Aorta (tissue), 5 donors: ENCODE measurements at places on chromosomes 3 and 15.

- DNase-seq = no peak
These were observed 146.1 kb downstream of the SUCNR1 start for GRCh38 chr3:152019508-152019907.

DNA sequence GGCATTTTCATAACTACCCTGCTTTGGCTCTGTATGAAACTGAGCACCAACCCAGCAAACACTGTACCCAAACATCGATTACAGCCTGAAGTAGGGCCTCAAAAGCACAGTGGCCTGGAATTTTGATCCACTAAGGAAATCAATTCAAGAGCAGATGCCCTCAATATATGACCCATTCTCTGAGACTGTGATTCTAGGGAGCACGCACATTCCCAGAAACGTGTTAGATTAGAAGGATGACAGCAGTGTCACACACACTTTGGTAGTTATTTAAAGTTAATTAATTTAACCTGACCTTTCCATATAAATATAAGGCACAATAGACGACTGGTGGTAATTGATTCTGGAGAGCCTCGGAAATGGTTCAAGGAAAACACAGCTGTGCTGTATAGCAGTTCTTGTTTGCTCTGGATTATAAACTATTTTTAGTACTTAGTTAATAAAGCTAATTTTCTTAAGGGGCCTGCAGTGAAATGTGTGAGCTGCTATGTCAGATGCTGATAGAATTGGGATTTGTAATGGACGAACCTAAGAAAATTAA lies 126.3 kb upstream of the ZNF385D start:
- no peak for DNase-seq

GRCh38 chr3:158451405-158452055 lies 119.5 kb upstream of the MLF1 start:
- no peak for DNase-seq

DNA sequence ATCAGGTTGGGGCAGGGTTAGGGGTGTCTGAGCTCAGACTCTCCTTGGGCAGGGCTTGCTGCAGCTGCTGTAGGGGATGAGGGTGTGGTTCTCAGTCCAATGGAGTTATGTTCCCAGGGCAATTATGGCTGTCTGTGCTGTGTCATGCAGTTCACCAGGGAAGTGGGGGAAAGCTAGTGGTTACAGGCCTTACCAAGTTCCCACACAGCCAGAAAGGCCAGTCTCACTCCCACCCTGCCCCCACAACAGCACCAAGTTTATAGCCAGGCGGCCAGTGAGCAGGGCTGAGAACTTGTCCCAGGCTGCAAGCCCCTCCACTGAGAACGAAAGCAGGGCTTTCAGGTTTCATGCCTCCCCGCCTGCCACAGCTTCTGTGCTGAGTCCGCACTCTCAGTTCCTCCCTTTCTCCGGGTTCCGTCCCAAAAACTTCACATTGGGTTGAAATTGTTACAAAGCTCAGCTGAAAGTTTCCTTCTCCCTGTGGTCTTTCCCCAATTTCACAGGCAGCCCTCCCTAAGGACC lies 19.6 kb upstream of the CPOX start:
- peak; percentile 74 for DNase-seq

DNA sequence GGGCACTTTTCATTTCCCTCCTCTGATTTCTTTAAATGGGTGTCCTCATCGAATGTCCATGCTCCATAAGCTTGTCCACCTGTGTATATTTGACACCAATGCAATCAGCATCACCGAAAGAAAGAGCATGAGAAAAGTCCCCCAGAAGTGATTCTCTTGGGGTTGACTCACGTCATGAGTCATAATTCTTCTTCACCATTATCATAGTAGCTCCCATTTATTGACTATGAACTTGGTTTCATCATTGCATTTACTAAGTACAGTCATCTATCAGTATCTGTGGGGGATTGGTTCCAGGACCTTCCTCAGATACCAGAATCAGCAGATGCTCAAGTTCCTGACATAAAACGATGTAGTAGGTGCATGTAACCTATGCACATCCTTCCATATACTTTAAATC lies 372.5 kb upstream of the CFAP20DC start:
- no peak for DNase-seq

DNA sequence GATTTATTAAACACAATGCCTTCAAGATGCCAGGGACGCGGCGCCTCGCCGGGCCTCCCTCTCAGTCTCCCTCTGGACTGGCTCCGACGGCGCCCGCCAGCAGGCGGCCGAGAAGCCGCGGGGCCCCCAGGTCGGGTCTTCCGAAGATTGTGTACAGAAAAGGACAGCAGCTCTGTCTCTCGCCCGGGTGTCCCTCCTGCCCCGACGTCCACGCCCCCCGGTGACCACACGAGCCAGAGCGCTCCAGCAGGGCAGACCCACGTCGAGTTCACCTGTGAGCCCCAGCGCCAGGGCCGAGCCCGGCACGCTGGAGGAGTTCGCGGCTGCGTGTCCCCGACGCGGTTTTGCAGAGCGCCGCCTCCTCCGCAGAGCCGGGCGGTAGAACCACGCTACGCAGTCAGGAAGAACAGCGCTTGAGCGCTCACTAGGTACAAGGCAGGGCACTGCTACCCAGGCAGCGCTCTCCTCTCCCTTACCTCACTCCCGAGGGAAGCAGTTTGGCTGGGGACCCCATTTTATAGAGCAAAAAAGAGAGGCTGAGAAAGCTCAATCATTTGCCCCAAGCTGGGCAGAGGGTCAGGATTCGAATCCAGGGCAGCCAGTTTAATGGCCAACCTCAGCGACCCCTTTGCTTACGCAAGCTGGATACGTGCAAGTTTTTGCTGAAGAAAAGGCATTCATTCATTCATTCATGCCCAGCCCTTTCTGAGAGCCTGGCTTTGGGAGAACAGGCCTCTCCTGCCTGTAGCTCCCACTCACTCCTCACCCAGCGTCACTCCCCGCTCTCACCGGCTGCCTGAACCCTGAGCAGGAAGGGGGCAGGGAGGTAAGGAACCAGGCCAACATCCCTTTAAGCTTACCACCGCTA lies 3.0 kb upstream of the TLE3 start:
- DNase-seq = peak; percentile 73

GRCh38 chr3:169774186-169774585 lies 990 bp downstream of the MYNN start:
- no peak for DNase-seq

- no peak for DNase-seq
These were observed 235.2 kb downstream of the RORA start for GRCh38 chr15:60993948-60994347.

- DNase-seq = no peak
These were observed 395.2 kb upstream of the AZI2 start for GRCh38 chr3:28743831-28744230.

DNA sequence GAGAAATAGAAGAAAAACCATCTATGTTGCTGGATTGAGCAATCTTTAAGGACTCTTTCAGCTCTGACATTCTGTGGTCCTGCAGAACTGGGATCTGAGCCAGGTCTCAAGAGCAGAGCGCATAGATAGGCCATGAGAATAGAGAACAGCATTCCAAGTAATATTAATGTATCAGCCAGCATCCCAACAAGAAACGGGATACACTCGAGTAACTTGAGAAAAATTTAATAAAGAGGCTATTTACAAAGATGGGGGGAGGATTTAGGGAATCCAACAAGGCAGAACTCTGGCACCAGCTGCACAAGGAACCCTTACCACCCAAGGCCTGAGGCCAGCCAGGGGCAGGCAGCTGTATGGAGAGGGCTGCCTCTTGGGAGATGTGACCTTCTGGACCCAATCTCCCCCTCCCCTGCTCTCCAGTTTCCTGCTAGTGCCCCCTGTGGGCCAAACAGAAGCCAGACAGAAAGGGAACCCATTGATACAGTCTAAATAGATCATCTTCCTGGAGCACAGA lies 8.2 kb downstream of the TMOD2 start:
- DNase-seq = no peak

GRCh38 chr15:47987908-47988532 lies 132.8 kb upstream of the SLC24A5 start:
- no peak for DNase-seq

- DNase-seq = no peak
These were observed 51.0 kb downstream of the PLCL2 start for GRCh38 chr3:16935781-16936180.

- no peak for DNase-seq
These were observed 38.2 kb downstream of the TRANK1 start for GRCh38 chr3:36906504-36907149.
